Heart right ventricle (tissue), 16 donors: ENCODE measurements at places on chromosomes 4 and X. TPM values are rescaled to one million over a fixed set of nuclear protein-coding genes. Genes with fewer than 3 reads are reported as not detected.

DNA sequence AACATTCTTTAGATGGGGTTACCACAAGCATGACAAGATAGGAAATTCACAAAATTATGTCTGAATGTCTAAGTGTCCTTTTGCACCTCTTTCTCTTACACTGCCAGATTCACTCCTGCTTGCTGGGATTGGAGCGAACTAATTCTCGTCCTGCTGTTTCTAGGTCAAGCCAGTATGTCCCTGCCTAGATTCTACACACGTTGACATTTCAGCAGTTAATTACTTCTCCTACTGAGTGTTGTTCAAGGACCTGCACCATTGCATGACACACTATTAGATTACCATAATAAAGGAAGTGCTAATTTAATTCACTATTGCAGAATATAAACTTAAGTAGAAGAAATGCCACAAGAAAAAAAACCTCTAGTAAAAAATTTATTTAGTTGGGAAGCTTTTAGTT lies 1911.7 kb downstream of the PCDH7 start:
- no peak for DNase-seq

DNA sequence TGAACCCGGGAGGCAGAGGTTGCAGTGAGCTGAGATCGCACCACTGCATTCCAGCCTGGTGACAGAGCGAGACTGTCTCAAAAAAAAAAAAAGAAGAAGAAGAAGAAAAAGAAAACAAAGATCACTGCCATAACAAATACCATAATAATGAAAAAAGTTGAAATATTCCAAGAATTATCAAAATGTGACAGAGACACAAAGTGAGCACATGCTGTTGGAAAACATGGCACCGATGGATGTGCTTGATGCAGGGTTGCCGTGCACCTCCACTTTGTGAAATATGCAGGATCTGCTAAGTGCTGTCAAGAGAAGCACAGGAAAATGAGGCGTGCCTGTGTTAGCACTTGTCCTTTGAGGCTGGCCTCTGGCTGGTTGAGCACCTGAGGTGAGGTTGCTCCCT lies 133.3 kb downstream of the STK32B start:
- no peak for DNase-seq

- no peak for DNase-seq
Observed at GRCh38 chrX:153816831-153817690, 13.3 kb downstream of the PDZD4 start.

DNA sequence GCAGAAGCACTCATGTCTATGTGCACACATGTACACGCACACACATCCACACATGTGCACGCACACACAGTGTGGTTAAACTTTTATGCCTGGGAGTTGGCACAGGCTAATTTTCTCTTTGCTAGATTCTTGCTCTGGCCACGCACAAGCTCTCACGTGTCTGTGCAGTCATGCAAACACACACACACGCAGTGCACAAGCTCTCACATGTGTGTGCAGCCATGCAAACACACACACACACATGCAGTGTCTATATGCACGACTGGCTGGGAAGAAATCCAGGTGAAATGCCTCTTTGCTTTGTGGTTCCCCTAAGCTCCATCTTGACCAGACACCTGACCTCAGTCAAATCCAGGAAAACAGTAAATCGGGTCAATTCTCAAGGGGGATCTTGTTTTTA lies 138.0 kb downstream of the SHOX start:
- no peak for DNase-seq

DNA sequence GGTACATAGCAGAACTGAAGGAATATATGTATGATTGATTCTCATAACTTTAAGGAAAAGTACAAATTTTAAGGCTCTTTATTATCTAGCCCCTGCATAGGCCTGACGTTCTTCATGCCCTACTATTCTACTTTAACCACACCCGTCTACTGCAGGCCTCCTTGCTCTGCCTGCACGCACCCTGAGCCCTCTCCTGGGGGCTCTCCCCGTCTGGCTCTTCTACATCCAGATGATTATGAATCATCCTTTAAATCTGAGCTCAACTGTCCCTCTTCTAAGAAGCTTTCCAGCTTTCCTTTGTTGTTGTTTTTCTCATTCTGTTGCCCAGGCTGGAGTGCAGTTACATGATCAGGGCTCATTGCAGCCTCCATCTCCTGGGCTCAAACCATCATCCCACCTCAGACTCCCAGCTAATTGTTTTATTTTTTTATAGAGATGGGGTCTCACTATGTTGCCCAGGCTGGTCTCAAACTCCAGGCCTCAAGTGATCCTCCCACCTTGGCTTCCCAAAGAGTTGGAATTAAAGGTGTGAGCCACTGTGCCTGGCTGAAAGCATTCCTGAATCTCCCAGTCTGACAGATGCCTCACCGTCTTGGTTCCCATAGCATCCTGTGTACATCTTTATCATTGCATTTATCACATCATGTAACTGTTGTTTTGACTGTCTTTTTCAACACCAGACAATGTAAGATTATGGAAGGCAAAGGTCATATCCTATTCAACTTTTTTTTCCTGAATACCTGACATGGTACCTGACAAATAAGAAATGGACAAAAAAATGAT lies 89.2 kb downstream of the WDFY3 start:
- DNase-seq: no peak

GRCh38 chr4:10856271-10856782 lies 171.8 kb upstream of the CLNK start:
- DNase-seq: no peak

GRCh38 chrX:15242899-15243555 lies 26.9 kb downstream of the ASB9 start:
- peak; percentile 4 for DNase-seq

REPS2 gene
- total RNA-seq: 4.7 TPM

CT45A2 gene
- total RNA-seq: not detected

TRIM61 gene
- 2.0 TPM for total RNA-seq

GRCh38 chr4:96675416-96675815 lies 835.5 kb downstream of the PDHA2 start:
- DNase-seq: no peak

GRCh38 chrX:2608638-2609430 lies 82.3 kb upstream of the CD99 start:
- DNase-seq: peak; percentile 86

DNA sequence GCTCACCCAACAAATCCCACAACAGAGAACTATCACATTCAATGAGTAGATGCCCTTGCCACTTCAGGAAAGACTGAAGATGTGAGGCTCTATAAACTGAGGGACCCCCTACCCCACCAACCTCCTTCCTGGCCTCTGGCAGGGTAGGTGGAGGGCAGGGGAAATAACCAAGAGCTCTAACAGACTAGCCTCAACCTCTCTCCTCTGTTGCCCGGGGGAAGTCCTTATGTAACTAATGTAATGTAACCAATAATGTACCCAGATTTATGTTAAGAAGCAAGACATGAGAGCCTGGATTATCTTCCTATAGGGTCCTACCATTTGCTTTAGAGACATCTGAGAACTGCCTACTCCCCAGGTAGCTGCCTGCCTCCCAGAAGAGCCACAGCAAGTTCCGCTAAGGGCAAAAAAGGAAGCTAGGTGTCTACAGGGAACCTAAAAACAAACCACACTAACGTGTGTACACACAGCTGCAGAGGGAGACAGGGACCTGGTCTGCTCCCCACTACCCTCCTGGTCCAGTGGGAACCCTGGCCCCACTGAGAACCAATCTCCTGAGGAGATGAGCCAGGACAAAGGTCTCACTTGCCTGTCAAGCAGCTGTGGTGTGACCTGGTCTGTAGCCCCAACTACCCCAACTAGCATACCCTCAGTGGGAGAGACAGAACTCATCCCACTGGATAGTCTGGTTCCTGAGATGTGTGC lies 17.7 kb downstream of the OTUD5 start:
- no peak for DNase-seq

GRCh38 chrX:123976706-123977316 lies 15.3 kb downstream of the STAG2 start:
- DNase-seq: no peak

GRCh38 chr4:139568206-139568955 lies 12.4 kb upstream of the SETD7 start:
- no peak for DNase-seq

- no peak for DNase-seq
Observed at GRCh38 chrX:16771483-16772398, 14.5 kb upstream of the TXLNG start.

DNA sequence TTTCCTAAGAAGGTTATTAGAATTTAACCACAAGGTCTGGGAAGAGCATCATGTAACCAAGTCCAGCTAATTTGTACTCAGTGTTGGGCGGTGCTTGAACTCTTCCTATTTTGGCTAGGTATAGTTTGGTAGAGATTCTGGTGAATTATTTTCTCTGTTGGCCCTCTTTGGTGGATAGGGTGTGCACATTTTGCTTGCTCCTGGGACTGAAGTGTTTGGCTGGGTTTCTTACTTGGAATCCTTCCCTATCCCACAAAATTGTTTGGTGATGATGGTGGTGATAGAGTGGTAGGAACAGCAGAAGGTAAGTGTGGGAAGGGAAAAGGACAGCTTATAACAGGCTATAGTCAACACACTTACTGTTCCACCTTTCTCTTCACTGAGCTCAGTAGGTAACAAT lies 194.8 kb upstream of the GPC4 start:
- DNase-seq: no peak
